ENCODE measurements at places on chromosomes 16 and 17.

GRCh38 chr17:78998311-78999055 lies 11.1 kb downstream of the CANT1 start:
- no peak for DNase-seq

DNA sequence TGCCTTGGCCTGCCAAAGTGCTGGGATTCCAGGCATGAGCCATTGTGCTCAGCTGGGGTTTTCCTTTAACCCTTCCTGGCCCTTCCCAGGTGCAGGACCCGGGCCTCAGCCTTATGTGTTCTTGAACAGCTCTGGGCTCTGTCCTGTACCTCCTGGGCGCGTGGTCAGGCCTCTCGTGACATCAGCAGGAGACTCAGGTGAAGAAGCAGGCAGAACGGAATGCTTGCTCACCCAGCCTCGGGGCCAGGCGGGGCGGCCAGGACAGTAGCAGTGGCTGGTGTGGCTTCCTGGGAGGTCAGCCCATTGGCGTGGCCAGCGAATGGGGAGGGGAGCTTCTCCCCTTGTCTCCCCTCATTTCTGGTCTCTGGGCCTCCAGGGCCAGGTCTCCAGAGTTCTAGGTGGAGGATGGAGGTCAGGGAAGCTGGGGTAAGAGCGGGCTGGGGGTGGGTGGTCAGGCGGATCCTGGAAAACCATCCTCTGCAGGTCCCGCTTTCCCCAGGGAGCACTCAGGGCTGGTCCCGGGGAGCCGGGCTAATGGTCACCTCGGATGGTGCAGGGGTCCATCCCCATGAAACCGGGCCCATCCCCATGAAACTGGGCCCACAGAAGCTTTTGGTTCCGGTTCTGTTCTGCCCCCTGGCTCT lies 281.5 kb downstream of the SEC14L1 start:
- no peak for DNase-seq

DNA sequence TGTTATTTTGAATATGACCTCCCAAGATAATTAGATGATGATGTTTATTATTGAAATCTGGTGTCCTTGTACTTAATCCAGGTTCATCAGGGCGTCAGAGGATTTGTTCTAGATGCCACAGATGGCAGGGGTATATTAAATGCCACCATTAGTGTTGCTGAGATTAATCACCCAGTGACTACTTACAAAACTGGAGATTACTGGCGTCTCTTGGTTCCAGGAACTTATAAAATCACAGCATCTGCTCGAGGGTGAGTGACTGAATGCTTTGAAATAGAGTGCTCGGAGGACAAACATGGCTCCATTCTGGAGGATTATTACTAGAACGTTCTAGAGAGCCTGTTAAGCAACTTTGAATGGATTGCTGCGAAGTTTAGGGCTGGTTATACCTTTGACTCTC lies 33.5 kb upstream of the GOSR1 start:
- no peak for DNase-seq

- no peak for DNase-seq
Observed at GRCh38 chr16:31089199-31089598, 456 bp upstream of the PRSS53 start.

GRCh38 chr16:68756239-68756915 lies 19.3 kb downstream of the CDH1 start:
- no peak for DNase-seq

DNA sequence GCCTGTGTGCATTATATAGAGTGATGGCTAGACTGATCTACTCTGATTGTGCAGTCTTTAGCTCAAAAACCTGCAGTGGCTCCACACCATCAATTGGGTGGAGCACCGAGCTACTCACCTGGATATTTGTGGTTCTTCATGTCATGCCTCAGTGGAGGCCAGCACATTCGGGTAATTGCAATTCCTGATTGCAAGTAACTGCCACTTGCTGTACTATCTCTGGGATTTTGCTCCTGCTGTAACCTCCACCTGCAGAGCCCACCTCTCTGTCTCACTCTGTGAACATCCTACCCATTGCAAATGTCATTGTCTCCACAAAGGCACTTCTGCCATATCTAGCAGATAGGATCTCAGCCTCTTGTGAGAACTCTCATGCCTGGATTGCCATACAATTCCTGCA lies 1.7 kb upstream of the CCL1 start:
- no peak for DNase-seq

- DNase-seq = no peak
Observed at GRCh38 chr16:87570938-87571867, 31.1 kb upstream of the JPH3 start.

GRCh38 chr17:76530095-76530723 lies 7.3 kb downstream of the CYGB start:
- no peak for DNase-seq

DNA sequence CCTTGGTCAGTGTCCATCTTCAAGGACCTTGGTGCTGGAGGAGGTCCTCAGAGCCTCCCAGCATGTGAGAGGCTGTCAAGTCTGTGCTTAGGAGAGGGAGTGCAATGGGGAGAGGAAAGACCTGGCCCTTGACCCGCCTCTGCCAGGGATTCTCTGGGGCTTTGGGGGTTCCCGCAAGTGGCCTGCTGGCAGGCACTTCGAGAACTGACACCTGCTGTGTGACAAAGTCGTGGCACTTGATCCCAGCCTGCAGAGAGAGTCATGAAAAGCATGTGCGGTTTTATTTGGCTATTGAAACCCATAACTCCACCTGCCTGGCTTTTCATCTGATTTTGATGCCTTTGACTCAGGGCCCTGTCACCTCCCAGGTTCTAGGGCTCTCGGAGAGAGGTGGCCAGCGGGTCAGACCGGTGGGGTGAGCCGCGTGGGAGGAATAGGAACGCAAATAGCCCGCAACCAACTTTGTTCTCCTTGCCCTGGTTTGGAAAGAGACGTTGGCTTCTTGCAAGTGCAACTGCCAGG lies 42.8 kb upstream of the GSE1 start:
- no peak for DNase-seq

- DNase-seq = peak; percentile 27
Observed at GRCh38 chr17:81097134-81097942, 62.4 kb downstream of the BAIAP2 start.

- DNase-seq = no peak
Observed at GRCh38 chr17:9922012-9922848, 17.2 kb upstream of the RCVRN start.

- no peak for DNase-seq
Observed at GRCh38 chr17:15973834-15974233, 25.7 kb downstream of the ZSWIM7 start.

- no peak for DNase-seq
Observed at GRCh38 chr16:11412175-11412904, 67.1 kb downstream of the RMI2 start.

- DNase-seq = no peak
Observed at GRCh38 chr17:44219616-44220212, at the start of gene UBTF. TSS of gene UBTF (minus strand) at chr17:44219675. CDS start at chr17:44218229, 1,446 bp downstream.

DNA sequence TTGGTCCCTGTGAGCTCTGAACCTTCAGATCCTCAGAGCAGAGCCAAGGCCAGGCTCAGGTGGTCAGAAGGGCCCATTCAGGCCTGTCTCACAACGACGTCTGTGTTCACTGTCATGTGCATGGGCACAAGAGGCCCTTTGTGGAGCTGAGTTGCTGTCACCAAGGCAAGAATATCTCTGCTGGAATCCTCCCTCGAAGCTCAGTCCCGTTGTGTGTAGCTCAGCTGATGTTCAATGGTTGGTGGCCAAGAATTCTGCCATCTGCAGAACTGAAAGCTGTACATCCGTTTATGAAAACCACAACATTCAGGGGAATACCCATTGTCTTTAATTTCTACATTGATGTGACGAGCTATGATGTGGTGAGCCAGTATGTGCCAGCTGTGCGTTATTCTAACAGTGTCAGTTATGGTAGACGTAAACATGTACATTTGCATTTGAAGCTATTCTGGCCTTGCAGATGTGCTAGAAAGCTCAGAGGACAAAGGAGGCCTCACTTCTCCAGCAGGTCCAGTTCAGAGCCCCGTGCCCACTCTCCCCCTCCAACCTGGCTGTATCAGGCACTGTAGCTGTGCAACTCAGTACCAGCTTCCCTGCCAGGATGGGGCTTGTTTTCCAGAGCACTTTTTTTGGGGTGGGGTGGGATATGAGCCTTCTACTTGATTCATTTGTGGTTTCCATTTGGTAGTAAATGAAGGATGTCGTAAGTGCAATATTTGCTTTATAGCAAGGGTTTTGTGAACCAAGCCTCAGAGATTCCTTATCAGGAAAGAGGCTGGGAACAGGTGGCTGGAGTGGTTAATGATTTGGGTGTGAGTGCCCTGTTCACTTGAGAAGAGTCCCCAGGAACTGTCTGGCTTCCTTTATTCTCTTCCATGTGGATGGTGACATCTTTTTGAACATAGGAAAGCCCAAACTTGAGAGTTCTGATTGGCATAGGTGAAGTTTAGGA lies 56.1 kb downstream of the B9D1 start:
- DNase-seq = no peak

- no peak for DNase-seq
Observed at GRCh38 chr16:74575807-74576643, 30.9 kb downstream of the GLG1 start.

GRCh38 chr16:84746231-84746630 lies 46.4 kb downstream of the USP10 start:
- DNase-seq = no peak

GRCh38 chr17:81794509-81794908 lies 9.4 kb upstream of the GCGR start:
- DNase-seq = no peak

Measured in NT2/D1 (cell line).